ENCODE measurements at places on chromosomes 3 and 15.

DNA sequence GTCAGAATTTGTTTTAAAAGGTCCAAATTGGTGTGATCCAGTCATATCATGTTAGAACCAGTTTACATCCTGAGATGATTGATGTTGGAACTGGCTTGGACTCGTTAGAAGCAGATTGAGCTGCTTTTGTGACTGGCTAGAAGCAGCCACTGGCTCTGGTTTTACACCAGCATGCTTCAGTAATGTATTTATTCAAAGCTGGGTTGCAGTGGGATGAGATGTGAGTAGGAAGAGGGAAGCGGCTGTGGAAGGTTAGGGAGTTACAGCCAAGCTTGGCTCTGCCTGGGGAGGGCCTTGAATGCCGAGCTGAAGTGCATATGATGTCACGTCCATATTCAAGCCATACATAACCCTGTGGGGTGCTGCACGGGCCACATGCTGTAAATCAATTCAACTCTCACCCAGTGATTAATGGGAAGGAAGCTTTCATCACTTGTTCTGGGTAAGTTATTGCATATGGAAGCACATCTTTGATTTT lies 104.0 kb upstream of the SMAD3 start:
- no peak for DNase-seq

GRCh38 chr3:57152151-57153143 lies 12.7 kb downstream of the IL17RD start:
- DNase-seq = no peak

GRCh38 chr15:81108427-81108826 lies 25.6 kb upstream of the CFAP161 start:
- no peak for DNase-seq

DNA sequence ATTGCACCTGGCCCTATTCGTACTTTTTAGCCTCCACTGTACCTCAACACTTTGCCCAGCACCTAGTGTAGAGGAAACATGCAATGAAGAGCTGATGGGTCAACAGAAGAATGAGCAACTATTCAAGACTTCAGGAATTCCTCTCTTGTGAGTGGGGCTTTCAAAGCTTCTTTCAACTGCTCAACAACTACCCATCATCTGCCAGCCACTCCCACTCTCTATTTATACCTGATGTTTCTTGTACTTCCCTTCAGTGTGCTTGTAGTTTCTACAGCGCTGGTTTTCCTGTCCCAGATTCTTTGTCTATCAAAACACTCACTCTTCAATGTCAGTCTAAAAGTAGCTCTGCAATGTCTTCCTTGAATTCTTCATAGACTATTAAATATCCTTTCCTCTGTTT lies 168.3 kb upstream of the LPP start:
- no peak for DNase-seq

DNA sequence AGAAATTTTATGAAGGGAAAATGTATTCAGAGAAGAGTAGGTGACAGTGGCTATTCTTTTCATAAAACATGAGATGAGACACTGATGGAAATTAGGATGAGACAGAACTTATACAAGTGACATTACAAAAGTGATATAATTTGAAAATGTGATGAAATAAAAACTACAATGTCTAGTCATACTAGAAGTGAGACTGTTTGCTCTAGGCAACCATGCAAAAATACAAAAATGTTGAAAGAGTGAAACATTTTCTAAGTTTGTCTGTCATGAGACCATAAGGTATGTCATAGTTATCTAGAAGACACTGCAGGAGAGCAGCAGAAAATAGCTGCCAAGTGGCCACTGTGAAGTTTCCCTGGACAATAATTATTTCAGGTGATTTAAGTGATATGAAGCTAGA lies 459.5 kb downstream of the DIPK2A start:
- DNase-seq = no peak

- DNase-seq = no peak
These were observed 131.8 kb upstream of the MCTP2 start for GRCh38 chr15:94099574-94099960.

- DNase-seq = no peak
These were observed 46.3 kb upstream of the CLSTN2 start for GRCh38 chr3:139888561-139889140.

- no peak for DNase-seq
These were observed 4.4 kb downstream of the SLC26A6 start for GRCh38 chr3:48630833-48631232.

GRCh38 chr15:68732451-68732850 lies 88.2 kb downstream of the ANP32A start:
- no peak for DNase-seq

DNA sequence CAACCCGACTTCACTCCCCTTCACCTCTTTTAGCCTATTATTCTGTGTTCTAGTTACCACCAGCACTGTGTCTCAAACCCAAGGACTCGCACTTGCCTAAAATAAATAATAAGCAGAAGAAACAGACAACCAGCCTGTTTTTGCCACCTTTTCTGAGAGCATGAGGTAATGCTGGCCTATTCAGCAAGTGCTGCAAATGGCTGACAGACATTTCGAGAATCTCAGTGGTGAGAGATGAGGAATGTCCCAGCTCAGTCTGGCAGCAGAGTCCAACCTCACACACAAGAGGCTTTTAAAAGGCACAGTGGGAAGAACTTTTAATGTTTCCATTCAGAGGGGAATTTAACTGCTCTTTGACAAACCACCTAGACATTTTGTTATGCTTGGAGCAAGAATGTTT lies 143.3 kb upstream of the GMNC start:
- no peak for DNase-seq

Measured in stimulated activated effector memory CD8-positive, alpha-beta T cell treated with anti-CD3 and anti-CD28 coated beads, Interleukin-12 subunit alpha, Interleukin-12 subunit beta, amount 100 ng/mL, for 72 hours (primary cell).